ENCODE measurements at places on chromosomes 2 and 18. TPM values are rescaled to one million over a fixed set of nuclear protein-coding genes. Genes with fewer than 3 reads are reported as not detected.

SERPINB12 gene
- total RNA-seq = 2.6 TPM

STK17B gene
- 24.2 TPM for total RNA-seq

NEU2 gene
- not detected for total RNA-seq

AQP12B gene
- not detected for total RNA-seq

TRMT61B gene
- total RNA-seq = 11.6 TPM

NPHP1 gene
- 7.5 TPM for total RNA-seq
